Transverse colon (tissue), 4 donors: ENCODE measurements at places on chromosomes 6 and 20. TPM values are rescaled to one million over a fixed set of nuclear protein-coding genes. Genes with fewer than 3 reads are reported as not detected.

Gene GSS
- 125 TPM for total RNA-seq

Gene NR2E1
- total RNA-seq = not detected

DNA sequence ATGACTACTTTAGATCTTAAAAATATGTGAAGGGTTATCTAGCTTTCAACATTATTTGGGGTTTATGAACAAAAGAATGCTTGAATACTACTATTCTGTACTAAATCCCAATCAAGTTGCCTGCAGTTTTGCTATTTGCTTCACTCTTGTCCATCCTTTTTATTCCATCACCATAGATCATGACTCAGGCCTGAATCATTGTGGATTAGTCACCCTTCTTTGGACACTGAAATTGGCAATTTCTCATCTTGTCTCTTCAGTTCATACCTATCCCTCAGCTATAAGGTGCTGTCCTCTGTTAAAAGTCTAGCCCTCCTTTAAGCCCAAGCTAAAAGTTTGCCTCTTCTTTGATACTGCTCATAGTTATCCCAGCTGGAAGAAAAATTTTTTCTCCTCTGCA is 199.1 kb downstream of the CENPW start:
- H3K27ac ChIP-seq = no peak overlapping the region
- no peaks in the 10 kb centered on the region for H3K27me3 ChIP-seq
- H3K36me3 ChIP-seq = no peaks in the 10 kb centered on the region
- DNase-seq = no peak
- no peak overlapping the region for H3K4me3 ChIP-seq

- H3K27me3 ChIP-seq = no peaks in the 10 kb centered on the region
- H3K4me1 ChIP-seq = peaks cover 23% of the 10 kb centered on the region
- H3K36me3 ChIP-seq = no peaks in the 10 kb centered on the region
- no peak overlapping the region for H3K4me3 ChIP-seq
- H3K27ac ChIP-seq = peak overlapping the region; percentile 97
Measured at GRCh38 chr6:137875058-137875520, 8.0 kb downstream of the TNFAIP3 start.

DNA sequence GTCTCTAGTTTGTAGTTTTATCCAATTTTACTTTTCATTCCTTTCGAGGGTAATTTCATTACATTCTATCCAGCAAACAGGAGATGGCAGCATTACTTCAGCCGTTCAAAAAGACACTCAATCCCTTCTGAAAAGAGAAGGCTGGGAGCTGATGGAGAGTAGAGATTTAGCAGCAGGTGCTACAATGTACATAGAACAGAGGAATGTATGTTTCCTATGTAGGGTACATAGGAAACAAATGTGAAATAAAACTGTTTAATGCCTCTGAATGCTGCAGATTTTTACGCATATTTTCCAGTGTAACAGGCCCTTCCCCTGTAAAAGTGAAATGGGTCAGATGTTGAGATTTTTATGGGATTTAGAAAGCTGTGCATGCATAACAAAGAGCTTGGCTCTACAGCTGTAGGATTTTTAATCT is 16.0 kb downstream of the RPS12 start:
- DNase-seq = no peak
- H3K4me1 ChIP-seq = no peaks in the 10 kb centered on the region
- no peaks in the 10 kb centered on the region for H3K36me3 ChIP-seq
- no peaks in the 10 kb centered on the region for H3K27me3 ChIP-seq
- H3K27ac ChIP-seq = no peak overlapping the region
